Sigmoid colon (tissue), 7 donors: ENCODE measurements at places on chromosomes 6 and 20. TPM values are rescaled to one million over a fixed set of nuclear protein-coding genes. Genes with fewer than 3 reads are reported as not detected.

ZC2HC1B gene
- total RNA-seq, result not detected

LY6G6F gene
- not detected for total RNA-seq

- peak; percentile 11 for DNase-seq
These were observed 58.9 kb upstream of the NXT1 start for GRCh38 chr20:23291575-23292240.

- DNase-seq, result no peak
These were observed 135.5 kb downstream of the CDKAL1 start for GRCh38 chr6:20669571-20670314.

- DNase-seq, result peak; percentile 36
These were observed 43.2 kb downstream of the TFEB start for GRCh38 chr6:41692080-41692675.

DNA sequence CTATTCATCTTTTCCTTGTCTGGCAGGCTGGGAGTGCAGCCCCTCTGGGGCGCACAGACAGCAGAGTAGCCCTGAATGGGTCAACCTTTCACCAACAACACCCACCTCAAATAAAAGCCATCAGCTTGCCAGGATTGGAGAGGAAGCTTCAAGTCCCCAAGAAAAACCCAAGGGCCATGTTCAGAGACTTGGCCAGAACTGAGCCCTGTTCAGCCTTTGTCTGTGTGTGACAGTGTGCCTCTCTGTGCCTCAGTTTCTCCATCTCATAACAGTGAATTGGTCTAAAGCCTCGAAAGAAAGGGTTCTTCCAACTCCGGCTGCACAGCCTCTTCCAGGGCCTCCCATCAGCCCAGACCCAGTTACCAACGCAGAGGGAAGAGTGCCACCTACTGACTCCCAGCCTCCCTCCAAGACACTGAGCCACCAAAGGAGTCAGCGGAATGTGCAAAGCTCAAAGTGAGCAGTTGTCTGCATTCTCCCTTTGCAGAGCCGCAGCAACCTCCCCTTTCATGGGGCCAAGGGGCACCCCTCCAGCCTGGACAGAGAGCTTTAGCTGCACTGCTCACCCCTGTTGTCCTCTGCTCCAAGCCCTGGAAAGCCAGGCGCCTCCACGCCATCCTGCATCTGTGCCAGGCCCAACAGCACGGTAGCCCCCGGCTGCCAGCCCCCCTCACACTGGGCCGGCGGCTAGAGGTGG lies 82.7 kb upstream of the TOP1 start:
- DNase-seq, result peak; percentile 60

DNA sequence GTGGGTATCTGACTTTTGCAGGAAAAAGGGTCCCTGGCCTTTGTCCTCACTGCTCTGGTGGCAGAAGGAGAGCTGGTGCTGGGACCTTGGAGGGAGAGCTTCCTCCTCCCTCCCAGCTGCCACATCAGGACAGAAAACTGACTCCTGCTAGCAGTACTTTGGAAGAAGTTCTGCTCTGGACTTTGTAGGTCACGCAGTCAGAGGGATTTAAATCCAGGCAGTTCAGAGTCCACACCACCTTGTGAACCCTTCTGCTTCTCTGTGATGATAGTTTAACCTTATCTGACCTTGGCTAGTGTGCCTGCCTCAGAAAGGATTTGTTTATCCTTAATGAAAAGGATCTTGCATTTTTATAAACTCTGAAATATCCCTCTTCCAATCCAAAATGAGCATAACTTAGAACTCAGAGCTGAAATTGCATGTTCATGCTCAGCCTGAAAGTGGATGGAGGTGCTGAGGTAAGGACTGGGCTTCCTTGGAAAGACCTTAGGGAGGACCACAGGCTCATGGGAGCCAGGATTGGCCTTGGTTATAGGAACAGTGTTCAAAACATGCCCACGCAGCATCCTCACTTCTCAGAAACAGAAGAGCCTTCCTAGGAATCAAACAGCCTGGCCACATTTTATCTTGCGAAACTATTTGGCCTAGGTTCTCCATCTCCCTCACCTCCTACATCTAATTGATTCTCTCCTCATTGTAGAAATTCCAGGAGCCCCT lies 123.9 kb upstream of the SASH1 start:
- DNase-seq, result no peak
